ENCODE measurements at places on chromosomes 12 and 14.
A peak's percentile ranks its signal among the peaks of the same experiment; 100 is the strongest.

GRCh38 chr14:53881161-53881871 is 75.3 kb downstream of the BMP4 start:
- peak; percentile 33 for DNase-seq

- DNase-seq: no peak
Measured at GRCh38 chr12:7212678-7213077, 23.2 kb downstream of the PEX5 start.

DNA sequence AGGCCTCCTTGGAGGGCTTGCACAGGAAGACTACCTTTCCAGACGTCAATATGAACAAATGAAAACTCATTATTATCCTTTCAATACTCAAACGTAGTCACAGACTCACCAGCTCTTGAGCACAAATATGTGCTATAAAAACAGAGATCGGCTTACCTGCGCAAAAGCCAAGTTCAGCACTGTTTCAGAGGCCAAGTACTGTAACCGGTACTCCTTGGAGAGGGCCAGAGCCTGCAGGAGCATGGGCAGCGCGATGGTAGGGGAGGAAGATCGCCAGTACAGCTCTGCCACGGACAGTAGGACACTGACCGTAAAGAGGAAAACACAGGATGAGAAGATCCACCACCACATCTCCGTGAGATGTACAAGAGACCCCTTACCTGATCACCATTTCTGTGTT is 21.6 kb upstream of the CAMKK2 start:
- no peak for DNase-seq

GRCh38 chr14:53231171-53231570 is 78.0 kb upstream of the DDHD1 start:
- no peak for DNase-seq

DNA sequence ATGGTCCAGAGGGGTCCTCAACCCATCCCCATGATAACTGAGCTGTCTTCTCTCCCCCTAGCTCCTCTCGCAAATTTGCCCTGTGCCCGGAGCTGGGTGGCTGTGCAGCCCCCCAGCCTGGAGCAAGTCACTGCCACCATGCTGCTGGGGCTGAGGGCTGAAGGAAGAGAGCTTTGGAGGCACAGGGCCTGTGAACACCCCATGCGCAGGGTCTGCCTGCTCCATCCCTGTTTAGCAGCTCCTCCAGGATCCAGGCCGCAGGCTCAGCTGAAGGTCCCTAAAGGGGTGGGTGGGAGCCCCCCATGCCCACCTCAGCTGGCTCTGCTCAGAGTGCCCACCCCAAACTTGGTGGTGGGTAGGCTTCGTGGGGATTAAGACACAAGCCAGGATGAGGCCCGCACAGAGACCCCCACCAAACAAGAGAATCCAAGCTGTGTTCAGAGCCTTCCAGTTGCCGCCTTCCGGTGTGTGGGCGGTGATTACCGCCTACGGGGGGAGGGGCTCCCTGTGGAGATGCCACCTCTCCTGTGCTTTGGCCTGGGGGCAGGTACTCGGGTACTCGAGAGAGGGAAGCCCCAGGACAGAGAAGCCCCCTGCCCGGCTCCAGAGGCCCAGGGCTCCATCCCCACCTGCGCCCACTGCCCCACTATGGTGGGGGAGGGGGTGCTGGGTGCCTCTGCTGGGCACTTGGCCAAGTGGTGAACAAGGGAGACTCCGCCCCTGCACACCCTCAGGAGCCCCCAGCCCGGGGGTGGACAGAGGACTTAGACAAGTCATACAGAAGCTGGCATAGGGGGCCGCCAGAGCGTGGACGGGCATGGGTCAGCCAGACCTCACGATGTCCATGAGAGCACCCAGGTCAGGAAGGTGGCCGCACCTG is 1.4 kb upstream of the JAG2 start:
- DNase-seq: no peak

DNA sequence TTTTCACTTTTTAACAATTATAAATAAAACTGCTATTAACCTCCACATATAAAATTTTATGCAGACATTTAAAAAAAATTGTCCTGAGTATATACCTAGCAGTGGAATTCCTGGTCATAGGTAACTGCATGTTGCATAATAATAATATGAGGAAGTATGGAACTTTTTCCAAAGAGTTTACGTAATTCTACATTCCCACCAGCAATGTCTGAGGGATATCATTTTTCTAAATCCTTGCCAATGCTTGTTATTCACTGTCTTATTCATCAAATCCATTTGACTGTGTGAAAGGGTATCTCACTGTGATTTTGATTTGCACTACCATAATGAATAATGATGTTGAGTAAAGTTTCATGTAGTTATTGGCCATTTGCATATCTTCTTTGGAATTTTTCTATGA is 393.8 kb downstream of the LRFN5 start:
- DNase-seq: no peak

GRCh38 chr12:20194171-20194570 is 174.2 kb upstream of the PDE3A start:
- DNase-seq: peak; percentile 11

GRCh38 chr14:106691601-106692291 is 1165.4 kb downstream of the TMEM121 start:
- peak; percentile 13 for DNase-seq

DNA sequence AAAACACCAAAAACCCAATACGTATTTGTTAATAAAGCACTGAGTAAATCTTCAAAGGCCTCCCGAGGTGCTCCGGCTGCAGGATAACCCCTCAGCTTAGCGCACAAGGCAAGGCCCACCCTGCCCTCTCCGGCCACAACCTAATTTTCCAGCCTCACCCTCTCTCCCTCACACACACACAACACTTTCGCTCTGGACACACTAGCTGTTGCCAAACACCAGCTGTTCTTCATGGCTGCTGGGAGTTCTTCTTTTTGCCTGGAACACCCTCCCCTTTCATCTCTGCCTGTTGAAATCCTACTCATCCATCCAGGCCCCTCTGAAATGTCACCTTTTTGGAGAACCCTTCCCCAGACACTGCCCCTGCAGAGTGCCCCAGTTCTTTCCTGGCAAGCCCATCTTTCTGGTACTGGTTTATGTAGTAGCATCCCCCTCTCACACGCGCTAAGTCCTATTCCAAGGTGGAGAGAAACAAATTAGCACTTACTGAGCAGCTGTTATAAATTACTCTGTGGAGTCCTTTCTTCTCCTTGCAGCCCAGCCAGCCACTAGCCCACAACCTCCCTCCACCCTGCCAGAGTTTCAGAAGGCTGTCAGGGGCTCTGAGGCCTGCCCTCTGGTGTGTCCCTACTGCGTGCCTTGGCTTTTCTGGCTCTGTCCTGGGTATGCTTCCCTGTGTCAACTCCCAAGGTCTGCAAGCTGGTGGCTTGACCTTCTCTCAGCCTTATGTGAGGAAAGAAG is 805 bp upstream of the CRACR2A start:
- DNase-seq: peak; percentile 34

DNA sequence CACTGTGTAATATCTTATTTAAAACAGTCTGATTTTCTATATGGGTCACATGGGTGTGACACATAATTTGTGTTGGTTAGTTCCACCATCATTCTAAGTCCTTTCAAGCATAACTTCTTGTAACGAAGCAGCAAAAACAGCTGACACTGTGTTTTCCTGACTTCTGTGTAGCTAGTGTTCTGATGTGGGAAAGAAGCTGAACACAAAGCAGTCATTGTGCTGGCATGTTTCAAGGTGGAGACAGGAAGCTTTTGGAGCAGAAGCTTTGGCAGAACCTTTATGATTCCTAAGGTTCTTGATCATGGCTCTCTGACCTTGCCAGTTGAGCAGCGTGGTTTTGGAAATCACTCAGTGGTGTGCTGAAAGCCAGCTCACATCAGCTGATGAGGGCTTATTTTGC is 351.7 kb upstream of the MDGA2 start:
- peak; percentile 6 for DNase-seq

DNA sequence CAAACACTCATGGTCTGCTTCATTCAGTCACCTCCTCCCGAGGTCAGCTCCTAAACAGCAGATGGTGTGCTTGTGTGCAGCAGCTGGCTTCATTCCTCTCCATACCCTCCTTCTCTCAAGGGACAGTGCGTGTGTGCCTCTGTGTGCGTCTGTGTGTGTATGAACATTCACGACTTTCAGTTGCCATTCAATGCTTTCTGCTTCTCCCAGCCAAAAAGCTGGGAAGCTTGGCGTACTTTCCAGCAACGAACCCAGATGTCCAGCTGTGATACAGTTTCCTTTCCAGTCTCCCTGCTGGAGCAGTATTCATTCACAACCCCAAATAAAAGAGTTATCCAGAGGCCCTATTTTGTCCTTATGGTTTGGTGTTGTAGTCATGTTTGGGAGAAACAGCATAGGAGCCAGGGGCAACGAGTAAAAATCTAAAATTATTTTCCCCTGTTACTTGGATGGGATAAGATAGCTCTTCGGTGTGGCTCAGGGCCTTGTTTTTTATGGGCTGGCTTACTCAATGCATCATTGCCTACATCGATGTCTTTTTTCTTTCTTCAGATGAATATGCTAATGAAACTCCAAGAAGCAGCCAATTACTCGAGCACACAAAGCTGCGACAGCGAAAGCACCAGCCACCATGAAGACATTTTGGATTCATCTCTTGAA is 379.3 kb downstream of the NAV3 start:
- no peak for DNase-seq

- DNase-seq: no peak
Measured at GRCh38 chr14:37810094-37810801, 214.8 kb downstream of the TTC6 start.

- no peak for DNase-seq
Measured at GRCh38 chr14:21053184-21054122, 4.2 kb upstream of the RNASE8 start.

DNA sequence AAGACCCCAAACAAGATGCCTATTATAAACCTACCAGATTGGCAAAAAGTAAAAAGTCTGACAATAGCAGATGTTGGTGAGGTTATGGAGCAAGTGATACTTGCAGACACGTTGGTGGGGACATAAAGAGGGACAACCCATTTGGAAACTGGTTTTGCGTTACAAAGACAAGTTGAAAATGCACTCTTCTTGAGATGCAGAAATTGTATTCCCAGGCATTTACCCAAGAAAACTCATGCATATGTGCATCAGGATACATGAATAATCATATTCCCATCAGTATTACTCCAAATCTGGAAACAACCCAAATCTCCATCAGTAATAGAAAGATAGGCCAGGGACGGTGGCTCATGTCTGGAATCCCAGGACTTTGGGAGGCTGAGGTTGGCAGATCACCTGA is 12.8 kb upstream of the GOLGA5 start:
- DNase-seq: no peak

GRCh38 chr12:105324704-105325103 is 5.8 kb upstream of the C12orf75 start:
- no peak for DNase-seq

- DNase-seq: no peak
Measured at GRCh38 chr14:29671034-29671433, 256.6 kb downstream of the PRKD1 start.

GRCh38 chr12:108839890-108840230 is 17.5 kb downstream of the SSH1 start:
- no peak for DNase-seq

GRCh38 chr14:29798811-29799210 is 128.8 kb downstream of the PRKD1 start:
- no peak for DNase-seq

- no peak for DNase-seq
Measured at GRCh38 chr12:60169904-60170303, 574.1 kb downstream of the SLC16A7 start.

DNA sequence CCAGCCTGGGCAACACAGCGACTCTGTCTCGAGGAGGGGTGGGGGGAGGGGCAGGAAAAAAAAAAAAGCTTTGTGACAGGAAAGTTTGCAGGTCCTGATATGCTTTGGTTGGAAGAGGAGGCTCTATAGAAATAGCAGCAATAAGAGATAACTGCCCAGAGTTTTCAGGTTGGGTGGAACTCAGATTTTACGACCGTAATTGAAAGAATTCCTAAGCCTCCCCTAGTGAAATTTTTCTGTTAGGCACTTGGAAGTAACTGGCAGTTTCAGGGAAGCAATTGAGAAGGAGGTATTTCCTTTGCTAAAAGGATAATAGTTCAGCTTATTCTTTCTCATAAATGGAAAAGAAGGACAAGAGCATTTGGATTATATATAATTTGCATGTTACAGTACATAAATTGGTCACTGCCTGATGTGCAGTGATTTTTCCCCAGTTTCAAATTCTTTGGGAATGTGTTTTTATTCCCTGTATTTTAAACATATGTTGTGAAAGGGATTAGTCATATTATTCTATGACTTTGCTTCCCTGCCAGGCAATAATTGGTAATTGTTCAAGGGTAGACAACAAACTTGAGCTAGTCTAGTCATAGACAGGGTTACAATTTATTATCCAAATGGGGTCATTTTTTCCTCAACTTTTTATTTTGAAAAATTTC is 452.8 kb downstream of the AEBP2 start:
- no peak for DNase-seq

- peak; percentile 38 for DNase-seq
Measured at GRCh38 chr12:95440401-95440800, 33.6 kb upstream of the METAP2 start.

GRCh38 chr12:13328535-13328934 is 132.0 kb downstream of the EMP1 start:
- DNase-seq: no peak

GRCh38 chr14:90624732-90625400 is 191.4 kb downstream of the TTC7B start:
- DNase-seq: no peak

- no peak for DNase-seq
Measured at GRCh38 chr14:97544571-97544970, 747.4 kb downstream of the VRK1 start.

DNA sequence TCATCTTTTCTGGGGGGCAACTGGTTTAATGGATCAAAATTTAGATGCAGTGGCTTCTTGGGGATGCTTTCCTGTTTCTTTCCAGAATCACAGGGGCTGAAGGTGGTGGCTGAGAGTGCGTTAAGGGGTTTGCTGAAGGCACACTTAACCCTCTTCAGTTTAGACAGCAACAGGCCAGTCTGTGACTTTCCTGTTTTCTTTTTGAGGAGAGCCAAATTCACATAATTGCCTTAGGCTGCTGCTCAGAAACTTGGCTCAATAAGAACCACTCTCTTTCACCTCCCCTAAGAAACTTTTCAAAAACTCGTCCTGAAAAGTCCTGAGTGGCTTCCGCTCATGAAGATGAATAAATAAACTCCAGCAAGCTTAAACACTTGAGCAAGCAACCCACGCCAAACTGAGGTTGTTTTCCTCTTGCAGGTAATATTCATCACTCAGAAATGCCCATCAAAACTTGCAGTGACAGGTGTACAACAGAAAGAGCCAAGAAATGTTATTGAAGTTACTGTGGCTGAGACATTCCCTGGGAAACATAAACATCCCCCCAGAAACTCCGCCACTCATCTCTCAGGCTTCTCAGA is 510.4 kb downstream of the TMEM132D start:
- DNase-seq: no peak

- no peak for DNase-seq
Measured at GRCh38 chr12:113244047-113244460, 22.8 kb downstream of the TPCN1 start.

DNA sequence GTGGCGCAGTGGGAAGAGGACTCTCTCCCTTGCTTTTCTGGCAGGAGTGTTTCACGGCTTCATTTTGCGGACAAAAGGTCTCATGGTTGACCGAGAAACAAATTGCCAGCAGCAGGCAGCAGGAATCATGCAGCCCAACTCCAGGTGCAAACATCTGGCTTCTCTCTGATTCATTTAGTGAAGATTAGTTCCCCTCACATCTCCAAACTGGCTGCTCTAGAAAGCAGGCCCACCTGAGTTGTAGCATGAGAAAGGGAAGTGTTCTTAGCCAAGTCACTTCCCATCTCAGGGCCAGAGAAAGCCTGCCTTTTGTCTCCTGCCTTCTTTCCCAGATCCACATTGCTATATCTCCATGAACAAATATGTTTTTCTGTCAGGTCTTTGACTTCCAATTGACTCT is 120.8 kb upstream of the CCDC196 start:
- no peak for DNase-seq

GRCh38 chr14:74502236-74503019 is 8.9 kb downstream of the ISCA2 start:
- DNase-seq: peak; percentile 65

GRCh38 chr14:97381309-97381708 is 584.1 kb downstream of the VRK1 start:
- no peak for DNase-seq
